ENCODE measurements at places on chromosomes 1 and 21.

- no peak for DNase-seq
Measured at GRCh38 chr1:217029281-217030157, 306.3 kb upstream of the ESRRG start.

- no peak for DNase-seq
Measured at GRCh38 chr1:186617926-186618325, 62.3 kb downstream of the PTGS2 start.

GRCh38 chr1:236214761-236215160 lies 67.0 kb downstream of the ERO1B start:
- no peak for DNase-seq

DNA sequence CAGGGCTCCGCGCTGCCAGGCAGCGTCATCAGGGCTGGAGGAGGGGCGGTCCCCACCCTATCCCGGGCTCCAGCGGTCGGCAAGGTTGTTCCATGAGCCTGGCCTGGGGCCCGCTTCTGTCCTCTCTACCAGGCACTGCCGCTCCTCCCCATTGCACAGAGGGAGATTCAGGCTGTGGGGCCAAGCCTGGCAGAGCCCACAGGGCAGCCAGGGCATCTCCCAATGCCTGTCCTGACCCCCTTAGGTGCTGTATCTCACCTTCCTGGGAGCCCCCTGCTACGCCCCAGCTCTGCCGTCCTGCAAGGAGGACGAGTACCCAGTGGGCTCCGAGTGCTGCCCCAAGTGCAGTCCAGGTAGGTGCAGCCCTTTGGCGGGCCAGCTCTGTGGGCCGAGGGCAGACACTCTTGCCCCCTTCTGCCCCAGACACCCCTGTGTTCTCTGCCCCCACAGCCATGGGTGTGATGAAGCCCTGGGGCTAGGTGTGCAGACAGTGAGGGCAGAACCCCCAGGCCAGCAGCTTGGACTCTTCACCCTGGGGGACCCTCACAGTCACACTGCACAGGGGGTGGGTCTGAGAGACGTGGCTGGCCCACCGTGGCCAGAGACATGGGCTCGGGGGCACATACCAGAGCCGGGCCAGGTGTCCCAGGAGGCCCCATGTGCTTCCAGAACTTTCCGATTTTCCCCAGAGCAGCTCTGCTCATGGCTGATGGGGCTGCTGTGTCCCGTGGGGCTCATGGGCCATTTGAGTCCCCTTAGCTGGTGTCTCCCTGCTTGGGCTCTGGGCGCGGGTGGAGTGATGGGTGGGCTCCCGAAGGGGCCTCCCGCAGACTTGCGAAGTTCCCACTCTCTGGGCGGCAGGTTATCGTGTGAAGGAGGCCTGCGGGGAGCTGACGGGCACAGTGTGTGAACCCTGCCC lies 1.6 kb downstream of the TNFRSF14 start:
- DNase-seq: no peak

DNA sequence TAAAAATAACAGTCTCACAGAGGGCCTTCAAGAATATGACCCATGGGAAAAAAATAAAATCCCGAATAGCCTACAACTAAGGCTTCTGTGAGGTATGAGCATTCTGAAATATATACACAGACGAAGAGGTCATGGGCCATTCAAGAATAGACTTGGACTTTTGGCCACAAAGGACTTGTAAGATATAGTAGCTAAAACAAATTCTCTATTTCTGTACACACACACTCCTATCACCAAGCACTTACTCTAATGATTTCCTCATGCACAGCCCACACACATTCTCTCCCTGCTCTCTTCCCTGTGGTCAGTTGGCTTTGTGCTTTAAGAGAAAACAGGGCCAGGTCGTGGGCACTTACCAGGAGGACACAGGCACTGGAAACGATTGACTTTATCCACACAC lies 69.7 kb upstream of the ADAM30 start:
- no peak for DNase-seq

- DNase-seq: no peak
Measured at GRCh38 chr1:200535605-200536004, 84.9 kb downstream of the KIF14 start.

DNA sequence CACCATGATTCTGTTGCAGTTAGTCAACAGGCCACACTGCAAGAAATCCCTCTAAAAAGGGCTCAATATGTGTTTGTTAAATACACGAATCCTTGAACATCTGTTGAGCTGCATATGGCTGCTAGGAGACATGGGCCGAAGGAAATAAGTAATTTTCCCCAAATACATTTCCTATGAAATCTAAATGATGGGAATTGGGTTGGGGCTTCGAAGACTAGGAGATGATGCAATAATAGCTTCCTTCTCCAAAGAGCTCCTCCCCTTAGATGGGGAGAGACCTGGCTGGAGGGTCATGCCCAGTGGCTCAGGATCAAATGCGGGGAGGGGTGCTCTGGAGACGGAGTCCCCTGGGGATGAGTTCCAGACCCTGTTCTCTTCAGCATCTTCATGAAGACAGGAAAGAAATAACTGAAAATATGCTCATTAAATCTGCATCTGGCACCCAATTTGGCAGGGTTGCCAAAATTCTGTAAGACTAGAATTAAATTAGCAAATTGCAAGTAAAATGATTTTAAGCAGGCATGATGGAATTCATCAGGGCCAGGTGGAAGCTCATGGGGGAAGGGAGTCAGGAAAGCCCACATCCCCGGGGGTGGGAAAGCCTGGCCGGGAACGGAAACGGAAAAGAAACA lies 165.0 kb upstream of the EDN2 start:
- DNase-seq: no peak

DNA sequence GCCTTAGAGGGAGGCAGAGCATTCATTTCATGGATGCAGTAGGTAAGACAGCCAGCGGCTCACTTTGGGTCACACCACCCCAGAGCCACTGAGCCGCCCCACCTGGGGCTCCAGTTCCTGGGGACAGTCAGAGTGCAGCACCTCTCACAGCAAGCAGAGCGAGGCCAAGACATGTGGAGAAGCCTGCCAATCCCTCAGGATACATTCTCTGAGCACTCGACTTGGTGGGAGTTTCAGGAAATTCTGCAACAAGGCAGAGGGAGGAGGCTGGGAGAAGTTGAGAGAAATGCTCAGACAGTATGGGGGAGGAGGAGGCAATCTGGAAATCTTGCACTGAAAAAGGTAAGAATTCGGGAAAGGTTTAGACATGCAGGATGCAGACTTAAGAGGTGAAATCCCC lies 60.8 kb upstream of the WLS start:
- DNase-seq: no peak

DNA sequence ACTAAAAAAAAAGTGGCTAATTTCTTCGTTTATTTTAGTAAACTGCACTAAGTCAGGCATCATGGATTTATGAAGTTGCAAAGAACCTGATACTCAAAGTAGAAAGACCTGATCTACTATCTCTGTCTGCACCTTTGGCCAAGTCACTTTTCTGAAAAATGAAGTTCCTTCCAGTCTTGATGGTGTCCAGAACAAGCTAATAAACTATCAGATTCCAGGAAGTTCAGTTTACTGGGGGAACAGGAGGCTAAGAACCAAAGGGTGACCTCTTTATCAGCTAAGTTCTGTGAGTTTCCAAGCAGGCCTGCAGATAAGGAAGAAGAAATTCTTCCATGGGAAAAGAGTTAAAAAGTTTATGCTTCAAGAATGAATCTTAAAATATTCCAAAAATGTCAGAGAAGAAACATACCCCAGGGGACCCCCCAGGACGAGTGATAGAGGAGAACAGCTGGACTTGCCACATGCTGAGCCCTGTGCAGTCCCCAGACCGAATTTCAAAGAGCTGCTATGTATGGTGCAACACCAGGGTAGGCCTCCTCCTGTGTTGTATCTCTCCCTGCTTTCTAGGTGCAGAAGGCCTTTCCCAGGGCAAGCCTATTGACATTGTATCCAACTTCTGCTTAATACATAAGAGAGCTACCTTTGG lies 72.8 kb upstream of the FGGY start:
- DNase-seq: no peak

GRCh38 chr1:230188826-230189225 lies 121.8 kb downstream of the GALNT2 start:
- DNase-seq: no peak

- no peak for DNase-seq
Measured at GRCh38 chr1:95040032-95040525, 32.7 kb downstream of the ALG14 start.

DNA sequence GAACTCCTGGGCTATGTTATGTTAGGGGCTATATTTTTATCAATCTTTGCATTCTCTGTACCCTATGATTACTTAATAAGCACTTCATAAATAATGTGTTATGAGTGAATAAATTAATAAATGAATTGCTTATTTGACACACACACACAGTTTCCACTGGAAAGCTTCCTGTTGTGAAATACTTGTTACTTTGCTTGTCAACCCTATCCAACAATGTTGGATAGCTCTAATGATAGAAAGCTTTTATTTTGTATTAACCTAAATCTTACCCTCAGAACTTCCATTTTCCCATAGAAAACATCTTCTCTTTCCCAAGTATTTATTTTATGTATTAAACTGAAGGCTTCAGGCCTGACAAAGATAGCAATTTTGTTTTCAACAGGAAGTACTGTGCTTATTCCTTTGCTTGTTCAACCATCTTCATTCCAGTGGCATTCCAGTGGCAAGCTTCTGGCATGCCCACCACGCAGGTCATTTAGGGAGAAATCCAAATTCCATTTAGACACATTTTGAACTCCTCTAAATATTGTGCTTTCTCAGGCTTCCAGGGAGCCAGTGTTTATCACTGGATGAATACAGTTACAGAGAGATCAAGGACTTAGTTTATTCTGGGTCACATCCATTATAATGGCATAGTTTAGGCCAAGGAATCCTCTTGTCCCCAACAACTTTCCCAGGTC lies 134.4 kb downstream of the TGFB2 start:
- DNase-seq: no peak

DNA sequence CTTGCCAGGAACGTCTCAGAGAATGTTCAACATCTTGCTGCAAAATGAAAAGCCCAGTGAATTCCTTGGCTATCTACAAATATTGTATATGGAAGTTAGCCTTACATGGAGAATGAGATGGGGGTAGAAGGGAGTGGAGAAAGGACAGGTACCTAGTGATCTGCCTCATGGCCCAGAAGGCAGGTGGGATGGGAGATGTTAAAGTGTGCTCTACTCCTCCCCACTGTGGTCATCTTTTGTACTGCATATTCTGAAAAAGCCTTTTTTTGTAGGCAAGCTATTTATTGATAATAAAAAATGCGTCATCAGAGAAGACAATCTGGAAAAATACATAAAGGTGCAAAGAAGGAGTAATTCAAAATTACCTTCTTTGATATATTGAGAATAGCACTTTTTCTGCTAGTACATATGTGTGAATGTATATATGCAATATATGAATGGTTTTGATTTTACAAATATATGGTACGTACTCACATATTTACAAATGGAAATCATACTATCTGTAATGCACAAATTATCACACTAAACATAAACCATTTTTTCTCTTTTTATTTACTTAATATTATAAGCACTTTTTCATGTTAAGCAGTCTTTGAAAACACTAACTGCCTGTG lies 19.1 kb upstream of the SLC5A9 start:
- DNase-seq: no peak

DNA sequence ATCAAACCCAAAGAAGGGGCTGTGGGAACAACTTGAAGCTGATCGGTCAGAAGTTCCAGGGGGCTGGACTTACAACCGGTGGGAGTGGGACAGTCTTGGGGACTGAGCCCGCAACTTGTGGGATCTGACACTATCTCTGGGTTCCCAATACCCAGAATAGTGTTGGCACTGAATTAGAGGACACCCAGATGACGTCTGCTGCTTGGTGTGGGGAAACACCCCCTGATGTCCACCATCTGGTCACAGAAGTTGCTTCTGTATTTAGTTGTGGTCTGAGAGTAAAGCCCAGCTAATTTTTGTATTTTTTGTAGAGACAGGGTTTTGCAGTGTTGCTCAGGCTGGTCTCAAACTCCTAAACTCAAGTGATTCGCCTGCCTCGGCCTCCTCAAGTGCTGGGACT lies 28.8 kb downstream of the SERBP1 start:
- no peak for DNase-seq

DNA sequence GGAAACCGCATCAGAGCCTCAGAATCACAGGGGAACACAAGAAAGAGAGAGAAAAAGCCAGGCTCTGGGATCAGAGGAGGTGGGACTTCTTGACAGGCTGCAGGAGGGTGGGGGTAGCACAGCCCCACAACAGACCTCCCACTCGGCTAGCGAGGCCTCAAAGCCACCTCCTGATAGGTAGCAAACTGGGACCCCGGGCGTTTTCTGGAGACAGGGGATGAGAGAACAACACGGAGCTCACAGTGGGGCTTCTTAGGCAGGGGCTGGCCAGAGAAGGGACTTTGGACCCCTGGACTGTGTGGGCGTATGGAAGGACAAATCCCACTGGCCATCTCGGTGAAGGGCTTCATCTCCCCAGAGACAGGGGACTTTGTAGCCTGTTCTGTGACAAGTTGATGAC lies 116.3 kb downstream of the AJAP1 start:
- no peak for DNase-seq

DNA sequence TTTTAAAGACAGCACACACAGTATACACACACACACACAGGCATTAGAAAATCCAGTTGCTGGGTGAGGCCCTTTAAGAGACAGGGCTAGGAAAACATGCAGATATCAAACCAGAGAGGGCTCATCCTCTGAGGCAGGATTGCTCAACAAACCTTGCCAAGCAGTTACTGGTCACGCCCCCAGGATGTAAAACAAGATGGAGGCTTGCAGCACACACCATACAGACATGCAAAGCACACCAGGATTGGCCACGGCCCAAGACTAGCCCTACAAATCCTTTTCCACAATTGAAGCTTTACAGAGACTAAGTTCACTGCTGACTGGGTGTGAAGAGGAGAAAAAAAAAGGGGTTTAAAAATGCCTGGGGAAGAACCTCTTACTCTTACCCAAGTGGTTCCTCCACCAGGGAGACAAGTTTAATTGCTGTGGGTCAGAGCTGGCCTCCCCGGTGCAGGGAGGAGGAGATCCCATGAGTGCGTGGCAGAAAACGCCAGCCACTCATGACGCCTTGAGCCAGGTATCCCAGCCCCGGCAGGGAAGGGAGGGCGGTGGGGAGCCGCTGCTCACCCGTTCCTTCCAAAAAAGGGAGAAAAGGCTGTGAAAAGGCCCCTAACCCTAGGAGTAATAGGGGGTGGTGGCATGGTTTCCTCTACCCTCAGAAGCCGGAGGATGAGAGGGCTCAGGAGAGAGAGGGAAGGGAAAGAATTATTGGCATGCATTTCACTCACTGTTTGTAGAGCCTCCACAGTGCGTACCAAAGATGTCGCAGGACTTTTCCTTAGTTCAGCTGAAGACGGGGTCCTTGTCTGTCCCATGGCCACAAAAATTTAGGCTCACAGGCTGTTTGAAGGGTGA lies 594.6 kb upstream of the ZP4 start:
- DNase-seq: no peak

GRCh38 chr1:6591222-6591621 lies 11.4 kb downstream of the ZBTB48 start:
- DNase-seq: no peak

GRCh38 chr1:116881879-116882520 lies 27.7 kb upstream of the PTGFRN start:
- DNase-seq: no peak

DNA sequence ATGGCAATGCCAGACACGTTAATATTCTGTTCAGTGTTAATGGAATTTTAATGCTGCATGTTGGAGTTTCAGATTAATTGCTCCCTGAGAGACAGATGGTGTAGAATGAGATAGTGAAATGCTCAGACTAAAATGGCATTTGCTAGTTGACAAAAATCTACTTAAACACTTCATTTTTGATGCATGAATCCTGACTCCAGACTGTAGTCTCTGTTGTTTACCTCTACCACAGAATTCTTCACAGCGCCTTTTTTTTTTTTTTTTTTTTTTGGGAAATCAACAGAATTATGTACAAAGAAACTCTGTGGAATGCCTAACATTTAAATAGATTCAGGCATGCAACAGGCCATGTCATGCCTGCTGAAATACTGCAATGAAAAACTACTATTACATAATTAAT lies 111.3 kb downstream of the PLPPR5 start:
- no peak for DNase-seq
